ENCODE measurements at places on chromosomes 16 and 17.

DNA sequence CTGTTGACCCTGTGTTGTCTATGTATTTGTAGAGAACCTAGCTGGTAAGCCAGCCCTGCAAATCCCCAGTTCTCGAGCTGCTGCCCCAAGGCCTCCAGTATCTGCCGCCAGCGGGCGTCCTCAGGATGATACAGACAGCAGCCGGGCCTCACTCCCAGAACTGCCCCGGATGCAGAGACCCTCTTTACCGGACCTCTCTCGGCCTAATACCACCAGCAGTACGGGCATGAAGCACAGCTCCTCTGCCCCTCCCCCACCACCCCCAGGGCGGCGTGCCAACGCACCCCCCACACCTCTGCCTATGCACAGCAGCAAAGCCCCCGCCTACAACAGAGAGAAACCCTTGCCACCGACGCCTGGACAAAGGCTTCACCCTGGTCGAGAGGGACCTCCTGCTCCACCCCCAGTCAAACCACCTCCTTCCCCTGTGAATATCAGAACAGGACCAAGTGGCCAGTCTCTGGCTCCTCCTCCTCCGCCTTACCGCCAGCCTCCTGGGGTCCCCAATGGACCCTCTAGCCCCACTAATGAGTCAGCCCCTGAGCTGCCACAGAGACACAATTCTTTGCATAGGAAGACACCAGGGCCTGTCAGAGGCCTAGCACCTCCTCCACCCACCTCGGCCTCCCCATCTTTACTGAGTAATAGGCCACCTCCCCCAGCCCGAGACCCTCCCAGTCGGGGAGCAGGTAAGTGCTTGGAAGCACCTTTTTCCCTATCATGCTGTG, 23.1 kb upstream of the CDC6 start:
- DNase-seq = no peak

- DNase-seq = no peak
These were observed 240.3 kb downstream of the ZNF423 start for GRCh38 chr16:49615576-49615975.

- DNase-seq = no peak
These were observed 137.4 kb upstream of the COX10 start for GRCh38 chr17:13931800-13932460.

GRCh38 chr16:70675851-70676513, 9.9 kb downstream of the MTSS2 start:
- no peak for DNase-seq

DNA sequence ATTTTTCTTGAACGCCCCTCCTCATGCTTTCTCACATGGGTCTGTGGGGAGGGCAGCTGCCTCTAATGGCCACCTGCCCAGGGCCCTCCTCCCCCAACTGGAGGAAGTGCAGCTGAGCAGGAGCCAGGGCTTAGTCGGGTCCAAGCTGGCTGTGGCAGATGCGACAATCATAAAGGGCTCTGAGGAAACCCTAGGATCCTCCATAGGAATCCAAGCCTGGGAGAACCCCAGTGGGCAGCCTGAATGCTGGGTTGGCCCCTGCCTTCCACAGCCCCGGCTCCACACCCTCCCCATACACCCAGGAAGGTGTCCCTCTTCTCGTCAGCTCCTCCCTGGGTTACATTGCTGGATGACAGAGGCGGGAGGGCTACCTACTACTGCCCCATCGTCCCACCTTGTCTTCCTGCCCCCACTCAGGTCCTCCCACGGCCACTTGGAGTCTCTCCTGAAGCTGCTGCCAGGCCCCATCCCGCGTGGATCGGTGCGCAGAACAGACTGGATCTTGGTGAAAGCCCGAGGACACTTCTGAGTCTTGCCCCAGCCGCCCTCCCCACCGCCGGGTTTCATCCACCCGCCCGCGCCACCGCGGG, 15.6 kb upstream of the CBFB start:
- no peak for DNase-seq

- DNase-seq = no peak
These were observed 409.6 kb downstream of the NPIPA8 start for GRCh38 chr16:17926866-17927399.

DNA sequence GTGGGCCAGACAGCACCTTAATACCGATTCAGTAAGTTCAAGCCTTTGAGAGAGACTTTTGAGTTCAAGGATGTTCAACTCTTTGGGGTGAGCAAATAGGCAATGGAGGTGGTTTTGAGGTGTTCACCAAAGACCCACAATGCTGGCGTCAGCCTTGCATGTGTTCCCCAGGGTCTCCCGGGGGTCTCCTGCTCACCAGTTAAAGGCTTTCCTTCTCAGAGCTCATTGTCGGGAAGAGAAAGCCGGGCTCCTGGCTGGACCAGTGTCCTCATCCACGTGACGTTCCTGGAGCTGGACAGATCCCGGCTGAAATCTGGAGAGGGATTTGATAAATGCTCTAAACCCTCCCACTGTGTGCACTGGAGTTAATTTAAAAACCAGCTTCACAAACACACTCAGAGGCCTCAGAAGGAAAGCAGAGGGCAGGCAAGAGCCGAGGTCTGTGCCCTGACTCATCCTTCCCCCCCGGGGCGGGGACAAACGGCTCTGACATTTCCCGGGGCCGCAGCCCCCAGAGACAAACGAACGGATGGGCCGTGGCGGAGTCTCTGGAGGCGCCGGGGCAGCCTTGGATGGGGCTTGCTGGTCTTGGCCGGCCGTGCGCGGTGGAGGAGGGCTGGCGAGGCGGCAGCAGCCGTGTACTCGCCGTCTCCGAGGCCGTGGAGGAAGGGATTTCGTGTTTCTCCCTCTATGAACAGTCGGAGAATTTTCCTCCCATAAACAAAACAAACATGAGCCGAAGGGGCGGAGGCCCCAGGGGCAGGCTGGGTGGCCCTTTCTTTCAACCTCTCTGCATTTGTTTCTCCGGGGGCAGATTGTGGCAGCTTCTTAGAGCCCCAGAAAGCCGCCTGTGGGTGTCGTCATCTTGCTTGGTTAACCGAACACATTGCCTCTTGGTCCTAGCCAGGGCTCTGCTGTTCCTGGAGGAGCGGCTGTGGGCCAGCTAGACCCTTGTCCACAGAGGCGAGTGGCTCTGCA, 94.2 kb downstream of the NTN1 start:
- DNase-seq = peak; percentile 75

DNA sequence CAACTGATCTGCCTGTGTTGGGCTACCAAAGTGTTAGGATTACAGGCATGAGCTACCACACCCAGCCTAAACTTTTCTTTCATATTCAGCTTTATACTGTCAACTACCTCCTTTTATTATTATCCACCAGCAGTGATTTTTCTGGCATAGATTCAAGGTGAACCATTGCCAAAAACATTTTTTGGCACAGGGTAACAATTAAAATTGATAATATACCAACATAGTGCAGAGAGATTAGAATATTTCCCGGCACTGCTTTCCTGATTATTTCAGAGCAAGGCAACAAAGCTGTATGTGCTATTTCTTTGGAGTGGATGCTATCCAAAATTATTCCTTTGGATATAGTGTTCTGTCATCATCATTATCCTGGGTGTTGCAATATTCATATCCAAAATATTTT, 781.6 kb upstream of the SOX9 start:
- DNase-seq = no peak

- DNase-seq = no peak
These were observed 3.5 kb upstream of the NLRC3 start for GRCh38 chr16:3580686-3581085.

GRCh38 chr16:23976524-23976923, 140.7 kb downstream of the PRKCB start:
- DNase-seq = no peak

All from activated naive CD8-positive, alpha-beta T cell treated with anti-CD3 and anti-CD28 coated beads for 36 hours (primary cell).